ENCODE measurements at places on chromosomes 16 and 17.
A peak's percentile ranks its signal among the peaks of the same experiment; 100 is the strongest.

GRCh38 chr16:17481736-17482135, 11.0 kb upstream of the XYLT1 start:
- DNase-seq = no peak

GRCh38 chr17:63066158-63066813, 100.3 kb downstream of the TANC2 start:
- no peak for DNase-seq

- no peak for DNase-seq
Observed at GRCh38 chr17:43906951-43907424, 348 bp downstream of the MPP2 start.

- no peak for DNase-seq
Observed at GRCh38 chr16:30397776-30398660, 2.8 kb downstream of the ZNF48 start.

DNA sequence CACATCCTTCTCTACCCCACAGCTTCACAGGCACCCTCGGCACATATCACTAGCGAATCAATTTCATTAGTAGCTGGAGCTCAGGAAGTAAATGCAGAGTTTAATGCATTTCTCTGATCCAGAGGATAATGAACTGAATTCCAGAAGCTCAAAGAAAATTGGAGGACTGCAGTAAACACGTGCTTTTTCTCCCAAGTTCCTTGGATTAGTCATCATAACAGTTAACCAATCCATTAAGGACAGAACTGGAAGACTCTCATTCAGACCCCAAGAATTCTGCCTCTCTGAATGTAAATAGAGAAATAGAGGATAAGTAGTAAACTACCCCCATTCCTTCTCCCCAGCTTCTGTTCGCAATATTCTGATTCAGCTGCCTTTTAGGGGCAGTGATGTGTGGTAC, 40.7 kb downstream of the DUSP14 start:
- no peak for DNase-seq

GRCh38 chr16:15404792-15405191, 9.2 kb downstream of the MPV17L start:
- no peak for DNase-seq

DNA sequence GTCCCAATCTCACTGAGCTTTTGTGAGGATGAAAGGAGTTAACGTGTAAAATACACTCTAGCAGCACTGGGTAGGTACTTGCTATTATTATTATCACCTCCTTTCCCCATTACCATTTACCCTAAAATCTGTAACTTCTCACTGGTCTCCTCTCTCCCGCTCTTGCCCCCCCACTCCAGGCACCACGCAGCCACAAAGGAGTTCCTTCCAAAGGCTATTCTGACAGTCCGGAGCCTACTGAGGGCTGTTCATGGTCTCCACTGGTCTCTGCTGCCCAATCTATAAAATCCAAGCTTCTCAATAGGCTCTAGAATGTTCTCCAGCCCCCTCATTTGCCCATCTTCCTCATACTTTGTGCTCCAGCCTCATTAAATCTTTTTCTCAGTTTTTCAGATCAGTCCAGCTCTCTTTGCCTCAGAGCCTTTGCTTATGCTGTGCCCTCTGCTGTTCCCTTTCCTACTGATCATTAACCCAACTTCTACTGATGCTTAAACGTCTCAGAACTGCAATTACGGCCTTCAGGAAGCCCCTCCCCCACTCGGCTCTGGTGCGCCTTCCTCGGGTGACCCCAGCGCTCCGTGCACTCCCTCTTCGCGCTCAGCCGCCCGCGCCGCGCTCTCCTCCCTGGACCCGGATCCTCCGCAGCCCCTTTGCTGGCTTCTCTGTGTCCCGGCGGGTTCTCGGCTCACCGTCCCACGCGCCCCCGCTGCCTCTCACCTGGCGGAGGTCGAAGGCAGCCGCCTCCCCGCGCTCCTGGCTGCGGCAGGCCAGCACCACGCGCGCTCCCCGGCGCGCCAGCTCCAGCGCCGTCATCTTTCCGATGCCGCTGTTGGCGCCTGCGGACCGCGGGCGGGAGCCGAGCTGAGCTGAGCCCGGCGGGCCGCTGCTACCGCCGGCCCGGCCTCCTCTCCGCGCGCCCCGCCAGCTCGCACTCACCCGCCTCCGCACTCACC, 737 bp downstream of the DHRS13 start:
- no peak for DNase-seq

DNA sequence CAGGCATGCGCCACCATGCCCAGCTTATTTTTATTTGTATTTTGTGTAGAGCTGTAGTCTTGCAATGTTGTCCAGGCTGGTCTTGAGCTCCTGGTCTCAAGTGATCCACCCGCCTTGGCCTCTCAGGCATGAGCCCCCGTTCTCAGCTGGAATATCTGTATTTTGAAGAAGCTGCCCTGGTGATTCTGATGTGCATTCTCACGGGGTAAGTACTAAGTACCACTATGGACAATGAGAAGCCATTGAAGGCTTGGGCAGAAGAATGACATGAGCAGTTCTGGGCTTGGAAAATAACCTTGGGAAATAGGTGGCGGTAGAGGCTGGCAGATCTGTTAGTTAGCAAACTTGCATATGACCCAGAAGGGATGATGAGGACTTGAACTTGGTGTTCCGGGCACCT, 15.6 kb upstream of the NKD1 start:
- no peak for DNase-seq

DNA sequence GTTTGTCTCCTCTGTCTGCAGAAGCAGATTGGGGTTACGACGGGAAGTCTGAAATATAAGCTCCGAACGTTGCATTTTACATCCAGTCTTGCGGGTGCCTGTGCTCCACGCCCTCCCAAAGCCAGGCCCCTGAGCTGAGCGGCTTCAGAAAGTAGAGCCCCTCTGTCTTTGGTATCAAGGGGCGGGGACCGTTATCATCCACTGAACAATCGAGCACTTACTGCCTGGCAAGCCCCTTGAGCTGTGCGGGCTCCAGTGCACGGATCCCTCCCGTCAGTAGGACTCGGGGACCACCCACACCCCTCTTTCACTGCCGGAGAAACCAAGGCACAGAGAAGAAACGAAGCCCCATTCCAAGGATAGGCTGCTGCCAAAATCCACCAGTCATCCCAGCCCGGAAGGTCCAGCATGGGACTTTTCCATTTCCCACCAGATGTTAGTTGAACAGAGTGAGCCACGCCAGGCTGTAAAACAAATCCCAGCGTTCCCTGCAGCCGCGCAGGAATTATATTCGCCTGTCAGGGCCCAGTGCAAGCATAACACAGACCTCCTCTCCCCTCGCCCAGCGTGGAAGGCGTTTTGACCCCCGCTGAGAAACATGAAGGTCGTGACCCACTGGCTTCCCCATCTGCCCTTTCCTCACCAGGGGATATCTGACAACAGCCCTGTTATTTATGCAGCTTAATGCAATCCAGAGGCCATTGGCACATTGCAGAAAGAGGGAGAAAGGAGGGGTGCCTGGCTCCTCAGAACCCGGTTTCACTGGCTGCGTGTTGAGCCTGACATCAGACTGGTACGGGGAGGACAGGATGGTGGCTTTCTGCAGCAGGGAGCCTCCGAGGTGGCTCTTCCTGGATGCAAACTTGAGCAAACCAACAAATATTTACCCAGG, 212.2 kb upstream of the FOXF1 start:
- DNase-seq = no peak

DNA sequence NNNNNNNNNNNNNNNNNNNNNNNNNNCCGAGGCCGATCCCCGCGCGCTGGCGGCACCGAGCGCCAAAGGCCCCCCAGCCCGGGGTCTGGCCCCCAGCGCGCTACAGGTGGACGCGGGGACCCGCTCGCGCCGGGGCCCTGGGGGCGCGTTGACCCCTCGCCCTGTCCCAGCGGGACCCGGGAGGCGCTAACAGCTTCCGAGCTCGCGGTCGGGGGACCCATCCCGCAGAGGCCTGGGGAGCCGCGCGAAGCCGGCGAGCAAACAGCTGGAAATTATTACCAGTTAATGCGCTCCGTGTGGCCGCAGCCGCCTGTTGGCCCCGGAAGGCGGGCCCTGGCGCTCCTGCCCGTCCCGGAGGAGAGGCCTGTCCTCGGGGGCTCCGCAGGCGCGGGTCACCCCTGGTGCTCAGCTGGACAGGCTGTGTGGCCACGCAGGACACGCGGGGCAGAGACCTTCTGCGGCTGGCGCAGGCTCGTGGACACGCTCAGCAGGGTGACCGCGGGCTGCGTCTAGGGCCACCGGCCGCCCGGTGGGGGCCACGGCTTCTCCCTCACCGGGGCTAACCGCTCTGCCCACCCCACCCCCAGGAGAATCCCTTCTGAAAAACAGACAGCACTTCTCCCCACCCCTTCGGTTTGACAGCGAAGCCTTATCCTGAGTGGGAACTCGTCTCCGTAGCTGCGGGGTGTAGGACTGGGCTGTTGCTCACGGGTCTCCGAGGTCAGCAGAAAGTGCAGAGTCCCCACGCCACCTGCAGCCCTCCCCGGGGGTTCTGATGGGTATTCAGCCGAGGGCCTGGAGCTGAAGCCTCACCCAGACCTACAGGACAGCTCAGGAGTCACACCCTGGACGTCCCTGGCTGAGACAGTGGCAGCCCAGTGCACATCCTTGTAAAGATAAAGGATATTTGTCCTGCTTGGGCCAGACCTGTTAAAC, 138.7 kb upstream of the RPH3AL start:
- DNase-seq = no peak

- no peak for DNase-seq
Observed at GRCh38 chr17:61495161-61495857, 43.1 kb downstream of the TBX4 start.

GRCh38 chr17:28982131-28982793, 23.6 kb downstream of the SEZ6 start:
- no peak for DNase-seq

- no peak for DNase-seq
Observed at GRCh38 chr16:86604436-86605193, 26.3 kb downstream of the FOXL1 start.

DNA sequence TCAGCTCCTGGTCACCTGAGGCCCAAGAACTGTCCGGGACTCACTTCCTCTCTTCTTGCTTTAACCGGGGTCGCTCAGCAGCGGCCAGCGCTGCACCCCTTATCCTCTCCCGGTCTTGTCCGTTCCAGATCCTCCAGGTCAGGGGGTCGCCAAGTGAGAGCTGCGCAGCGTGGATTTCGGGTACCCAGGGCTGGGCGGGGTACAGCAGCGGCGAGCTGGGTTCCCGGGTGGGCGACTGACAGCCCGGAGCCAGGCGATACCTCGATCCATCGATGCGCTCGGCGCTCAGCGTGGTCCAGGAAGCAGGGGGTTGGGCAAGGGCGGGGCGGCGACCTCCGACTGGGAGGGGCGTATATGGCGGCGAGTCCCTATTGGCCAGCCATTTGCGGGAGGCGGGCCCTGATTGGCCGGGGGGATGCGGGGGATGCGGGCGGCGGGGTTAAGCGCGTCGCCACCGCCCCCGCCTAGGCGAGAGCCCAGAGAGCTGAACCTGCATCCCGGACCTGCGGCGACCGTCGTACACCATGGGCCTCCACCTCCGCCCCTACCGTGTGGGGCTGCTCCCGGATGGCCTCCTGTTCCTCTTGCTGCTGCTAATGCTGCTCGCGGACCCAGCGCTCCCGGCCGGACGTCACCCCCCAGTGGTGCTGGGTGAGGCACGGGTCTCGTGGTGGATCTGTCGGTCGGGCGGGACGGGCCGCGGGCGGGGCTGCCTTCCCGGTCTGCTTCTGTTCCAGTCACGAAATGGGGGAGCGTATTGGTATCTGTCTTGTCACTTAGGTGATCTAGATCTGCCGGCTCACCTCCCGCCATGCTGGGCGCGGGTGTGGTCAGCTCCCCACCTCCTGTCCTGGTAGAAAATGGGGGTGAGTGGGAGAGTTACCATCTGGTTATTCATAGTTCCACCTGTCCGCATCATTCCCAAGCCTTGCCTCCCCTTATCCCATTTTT, at the start of gene PLA2G15:
PLA2G15 (plus strand) TSS at position 471 of the 951 bp plus-strand sequence; CDS start at position 525, 54 bp downstream.
- DNase-seq = peak; percentile 68

DNA sequence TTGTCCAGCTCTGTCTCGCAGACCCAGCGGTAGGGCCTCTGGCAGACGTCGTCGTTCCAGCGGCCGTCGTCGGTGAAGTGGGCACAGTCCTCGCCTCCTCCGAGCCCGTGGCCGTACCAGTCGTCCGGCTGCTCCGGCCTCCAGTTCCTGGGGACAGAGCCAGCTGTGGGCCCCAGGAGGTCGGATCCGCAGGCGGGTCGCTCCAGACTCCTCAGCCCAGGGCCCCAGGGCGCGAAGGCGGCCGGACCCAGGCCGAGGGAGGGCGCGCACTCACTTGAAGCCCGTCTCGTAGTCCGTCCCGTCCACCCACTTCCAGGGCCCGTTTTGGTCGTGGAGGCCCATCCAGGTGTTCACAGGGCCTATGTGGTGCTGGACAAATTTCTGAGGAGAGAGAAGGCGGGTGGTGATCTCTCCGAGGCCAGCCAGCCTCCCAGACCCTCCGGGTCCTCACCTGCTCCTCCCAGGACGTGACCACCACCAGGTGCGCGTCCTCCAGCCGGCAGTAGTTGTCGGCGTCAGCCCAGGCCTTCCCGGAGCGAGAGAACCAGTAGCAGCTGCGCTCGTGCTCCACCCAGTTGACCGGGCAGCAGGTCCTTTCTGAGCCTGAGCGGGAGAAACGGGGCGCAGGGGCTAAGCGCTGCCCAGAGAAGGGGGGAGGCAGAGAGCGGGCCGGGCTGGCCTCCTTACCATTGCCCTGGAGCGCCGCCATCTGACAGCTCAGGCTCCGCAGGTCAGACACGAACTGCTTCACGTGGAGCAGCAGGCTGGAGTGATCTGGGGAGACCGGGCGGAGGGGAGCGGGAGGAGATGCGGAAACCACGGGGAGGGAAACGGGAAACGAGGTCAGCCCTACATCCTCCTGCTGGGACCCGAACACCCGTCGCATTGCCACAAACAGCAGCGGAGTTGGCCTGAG, 5.2 kb downstream of the ASGR1 start:
- no peak for DNase-seq

- DNase-seq = no peak
Observed at GRCh38 chr16:89373355-89374110, 116.8 kb downstream of the ANKRD11 start.

DNA sequence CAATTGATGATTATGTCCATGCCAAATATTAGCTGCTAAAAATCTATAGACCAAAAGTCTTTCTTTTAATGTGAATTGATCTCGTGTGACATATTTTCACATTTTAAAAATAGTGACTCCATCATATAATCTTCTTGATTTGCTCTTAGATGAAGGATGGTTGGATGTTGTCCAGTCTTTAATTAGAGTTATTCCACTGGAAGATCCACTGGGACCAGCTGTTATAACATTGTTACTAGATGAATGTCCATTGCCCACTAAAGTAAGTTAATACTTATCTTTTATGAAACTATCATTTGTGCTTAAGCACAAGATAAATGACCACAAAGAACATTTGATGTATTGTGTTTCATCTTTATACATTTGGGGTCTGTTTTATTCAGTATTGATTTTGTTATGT, 22.8 kb downstream of the RSPRY1 start:
- DNase-seq = no peak

Measured in epithelial cell of prostate (primary cell).